Stimulated activated CD4-positive, alpha-beta T cell treated with anti-CD3 and anti-CD28 coated beads, Interleukin-1b, Interleukin-23, amount 100 ng/mL, for 1 hour (primary cell): ENCODE measurements at places on chromosomes 6 and 20.

DNA sequence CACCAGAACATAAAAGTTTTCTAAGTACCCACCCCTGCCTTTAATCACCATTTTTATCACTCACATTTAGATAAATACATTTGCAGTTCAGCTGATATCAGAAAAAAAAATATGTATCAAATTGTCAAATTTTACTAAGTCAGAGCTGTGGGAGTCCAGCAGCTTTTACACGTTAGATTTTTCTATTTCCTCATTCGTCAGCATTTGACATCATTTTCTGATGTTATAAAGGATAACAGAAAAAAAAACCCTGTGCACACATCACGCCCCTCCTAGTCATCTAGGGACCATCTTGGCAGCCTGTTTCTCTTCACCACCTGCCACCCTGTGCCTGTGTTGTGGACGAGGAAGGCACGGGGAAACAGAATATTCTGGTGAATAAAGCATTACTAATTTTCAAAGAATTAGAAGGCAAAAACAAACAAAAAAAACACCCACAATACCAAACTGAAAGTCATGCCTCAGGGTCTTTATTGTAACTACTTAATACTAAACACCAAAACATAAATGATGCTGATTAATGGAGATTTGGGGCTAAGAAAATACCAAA, 12.4 kb downstream of the B4GALT5 start:
- DNase-seq = no peak

DNA sequence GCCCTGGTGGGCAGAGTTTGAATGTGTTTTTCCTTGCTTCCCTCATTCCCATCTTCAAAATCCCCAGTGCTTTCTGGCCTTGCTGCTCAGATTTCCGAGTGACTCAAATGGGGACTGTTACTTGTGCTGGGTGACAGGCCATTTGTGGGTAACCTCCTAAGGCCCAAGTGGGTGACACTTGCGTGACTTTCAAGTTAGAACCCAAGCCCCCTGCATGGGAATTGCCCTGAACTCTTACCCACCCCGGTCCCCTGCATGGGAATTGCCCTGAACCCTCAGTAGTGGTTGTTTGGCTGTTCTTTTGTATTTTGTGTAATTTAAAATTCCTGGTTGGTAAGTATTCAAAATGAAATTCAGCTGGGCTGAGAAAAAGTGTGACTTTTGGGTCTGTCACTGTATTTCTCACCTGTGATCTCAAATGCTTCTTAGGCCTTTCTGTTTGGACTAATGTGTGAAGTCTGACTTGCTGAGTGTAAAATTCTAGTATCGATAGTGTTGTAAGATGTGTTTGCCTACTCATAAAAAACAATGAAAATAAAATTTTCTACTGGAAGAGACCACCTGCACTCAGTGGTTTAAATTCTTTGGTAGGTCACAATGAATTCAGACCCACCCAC, 12.4 kb upstream of the RBM38 start:
- DNase-seq = no peak

GRCh38 chr20:46139266-46139889, 21.3 kb downstream of the CD40 start:
- no peak for DNase-seq

DNA sequence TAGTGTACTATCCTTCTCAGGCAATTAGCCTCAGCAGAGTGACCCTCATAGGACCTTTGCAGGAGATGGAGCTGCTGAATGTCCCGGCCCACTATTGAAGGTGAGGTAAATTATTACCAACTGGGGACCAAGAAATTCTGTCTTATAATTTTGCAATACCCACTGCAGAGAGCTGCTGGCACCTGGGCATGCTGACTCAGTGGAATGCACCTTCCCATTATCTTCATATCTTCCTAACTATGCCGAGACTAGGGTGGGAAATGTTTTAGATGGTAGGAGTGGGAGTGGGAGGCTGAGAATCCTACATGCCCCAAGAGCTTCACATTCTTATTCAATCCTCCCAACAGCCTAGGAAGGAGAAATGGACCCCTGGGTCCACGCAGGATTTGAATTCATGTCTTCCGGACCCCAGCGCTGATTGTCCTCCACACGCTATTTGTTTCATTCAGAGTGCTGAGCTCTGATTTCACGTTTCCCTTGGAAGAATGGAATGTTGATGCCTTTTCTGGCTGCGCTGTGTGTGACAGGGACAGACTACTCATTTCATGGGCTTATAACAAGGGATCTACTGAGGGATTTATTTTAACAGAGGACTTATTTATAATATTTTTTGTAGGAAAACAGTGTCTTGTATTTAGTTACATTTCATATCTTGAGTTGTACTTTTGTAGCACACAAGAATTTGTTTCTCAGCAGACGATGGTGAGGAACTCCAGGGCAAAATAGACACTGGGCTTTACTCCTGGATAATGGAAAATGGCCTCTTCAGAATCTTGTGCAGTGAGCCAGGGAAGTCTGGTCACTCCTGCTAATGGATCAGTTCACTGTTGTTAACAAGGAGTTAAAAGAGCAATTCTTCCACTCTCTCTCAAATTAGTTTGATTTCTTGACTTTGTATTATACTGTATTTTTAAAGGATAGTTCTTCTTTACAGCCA, 66.4 kb downstream of the FYN start:
- DNase-seq = no peak

GRCh38 chr6:133394630-133395029, 153.5 kb downstream of the EYA4 start:
- DNase-seq = no peak

DNA sequence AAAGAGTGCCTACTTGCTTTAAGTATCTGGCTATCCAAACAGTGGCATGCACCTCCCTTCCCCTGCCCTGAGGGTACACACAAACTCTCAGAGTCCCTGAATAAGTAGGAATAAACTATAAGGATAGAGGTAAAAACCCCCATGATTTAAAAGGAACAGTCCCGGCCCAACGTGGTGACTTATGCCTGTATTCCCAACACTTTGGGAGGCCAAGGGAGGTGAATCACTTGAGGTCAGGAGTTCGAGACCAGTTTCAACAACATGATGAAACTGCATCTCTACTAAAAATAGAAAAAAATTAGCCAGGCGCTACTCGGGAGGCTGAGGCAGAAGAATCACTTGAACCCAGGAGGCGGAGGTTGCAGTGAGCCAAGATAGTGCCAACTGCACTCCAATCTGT, 22.2 kb downstream of the SAMHD1 start:
- no peak for DNase-seq

DNA sequence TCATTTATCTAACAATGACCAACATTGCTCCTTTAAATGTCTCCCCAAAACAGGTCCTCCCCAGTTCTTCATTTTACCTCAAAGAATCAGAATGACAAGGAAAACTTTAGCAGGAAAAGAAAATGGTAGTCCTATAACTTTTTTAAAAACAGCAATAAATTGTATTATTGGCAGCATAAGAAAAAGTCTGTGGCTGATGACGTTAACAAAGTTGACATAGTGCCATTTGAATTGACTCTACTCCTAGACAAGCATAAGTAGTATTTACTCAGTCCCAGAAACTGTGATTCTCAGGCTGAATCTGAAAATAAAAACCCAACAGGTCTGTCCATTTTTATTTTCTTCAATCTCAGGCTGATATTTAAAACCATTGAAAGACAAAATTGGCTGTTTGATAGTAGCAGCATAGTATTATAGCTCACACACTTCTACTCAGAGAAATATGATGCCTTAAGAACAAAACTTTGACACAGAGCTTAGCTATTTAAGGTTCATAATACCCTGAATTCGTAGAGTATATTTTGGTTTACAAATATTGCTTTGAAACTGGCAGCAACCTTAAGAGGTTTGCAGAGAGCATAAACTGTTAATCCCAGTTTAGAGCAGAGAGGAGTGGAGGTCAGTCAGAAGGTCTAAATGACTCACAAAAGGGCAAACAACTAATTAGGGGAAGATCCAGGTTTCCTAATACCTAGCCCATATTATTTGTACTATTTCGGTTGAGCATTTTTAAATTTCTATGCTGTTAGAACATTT, 35.0 kb upstream of the TENT5A start:
- no peak for DNase-seq

- no peak for DNase-seq
Measured at GRCh38 chr20:19301843-19302242, 89.4 kb downstream of the SLC24A3 start.

- DNase-seq = no peak
Measured at GRCh38 chr6:52049252-52050050, 38.0 kb downstream of the PKHD1 start.

DNA sequence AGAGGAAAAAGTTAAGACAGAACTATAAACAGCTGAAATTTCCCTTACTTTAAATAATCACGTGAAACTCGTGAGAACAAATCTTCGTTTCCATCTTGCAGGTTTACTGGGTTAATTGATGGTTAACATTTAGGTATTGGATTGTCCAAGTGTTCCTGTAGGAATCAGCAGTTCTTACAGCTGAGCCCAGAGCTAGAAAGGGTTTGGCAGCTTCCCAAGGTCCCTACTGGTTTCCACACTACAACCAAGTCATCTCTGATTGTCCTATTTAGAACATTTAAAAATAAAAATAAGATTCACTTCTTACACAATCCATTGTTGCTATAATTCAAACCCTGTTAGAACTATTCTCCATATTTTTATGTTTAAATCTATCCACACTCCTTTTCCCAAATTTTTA, 15.8 kb downstream of the MPC1 start:
- no peak for DNase-seq

DNA sequence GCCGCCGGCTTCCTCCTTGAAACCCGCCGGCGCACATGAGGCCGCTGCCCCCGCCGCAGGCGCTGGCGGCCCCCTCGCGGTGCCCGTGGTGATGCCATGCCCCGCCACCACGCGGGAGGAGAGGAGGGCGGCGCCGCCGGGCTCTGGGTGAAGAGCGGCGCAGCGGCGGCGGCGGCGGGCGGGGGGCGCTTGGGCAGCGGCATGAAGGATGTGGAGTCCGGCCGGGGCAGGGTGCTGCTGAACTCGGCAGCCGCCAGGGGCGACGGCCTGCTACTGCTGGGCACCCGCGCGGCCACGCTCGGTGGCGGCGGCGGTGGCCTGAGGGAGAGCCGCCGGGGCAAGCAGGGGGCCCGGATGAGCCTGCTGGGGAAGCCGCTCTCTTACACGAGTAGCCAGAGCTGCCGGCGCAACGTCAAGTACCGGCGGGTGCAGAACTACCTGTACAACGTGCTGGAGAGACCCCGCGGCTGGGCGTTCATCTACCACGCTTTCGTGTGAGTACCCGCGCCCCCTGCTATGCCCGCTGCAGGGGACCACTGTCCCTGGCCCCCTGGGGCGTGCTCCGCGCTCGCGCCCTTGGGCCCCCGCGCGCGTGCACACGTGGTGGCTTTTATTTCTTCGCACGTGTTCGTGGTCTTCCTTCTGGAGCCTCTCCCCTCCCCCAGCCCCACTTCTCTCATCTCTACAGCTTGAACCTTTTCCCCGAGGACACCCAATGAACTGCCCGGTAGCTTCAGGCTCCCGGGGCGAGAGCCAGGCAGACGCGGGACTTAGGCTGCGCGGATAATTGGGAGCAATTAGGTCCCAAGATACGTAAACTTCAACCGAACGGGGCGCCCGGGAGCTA, 453 bp downstream of the KCNQ5 start:
- DNase-seq = peak; percentile 33

DNA sequence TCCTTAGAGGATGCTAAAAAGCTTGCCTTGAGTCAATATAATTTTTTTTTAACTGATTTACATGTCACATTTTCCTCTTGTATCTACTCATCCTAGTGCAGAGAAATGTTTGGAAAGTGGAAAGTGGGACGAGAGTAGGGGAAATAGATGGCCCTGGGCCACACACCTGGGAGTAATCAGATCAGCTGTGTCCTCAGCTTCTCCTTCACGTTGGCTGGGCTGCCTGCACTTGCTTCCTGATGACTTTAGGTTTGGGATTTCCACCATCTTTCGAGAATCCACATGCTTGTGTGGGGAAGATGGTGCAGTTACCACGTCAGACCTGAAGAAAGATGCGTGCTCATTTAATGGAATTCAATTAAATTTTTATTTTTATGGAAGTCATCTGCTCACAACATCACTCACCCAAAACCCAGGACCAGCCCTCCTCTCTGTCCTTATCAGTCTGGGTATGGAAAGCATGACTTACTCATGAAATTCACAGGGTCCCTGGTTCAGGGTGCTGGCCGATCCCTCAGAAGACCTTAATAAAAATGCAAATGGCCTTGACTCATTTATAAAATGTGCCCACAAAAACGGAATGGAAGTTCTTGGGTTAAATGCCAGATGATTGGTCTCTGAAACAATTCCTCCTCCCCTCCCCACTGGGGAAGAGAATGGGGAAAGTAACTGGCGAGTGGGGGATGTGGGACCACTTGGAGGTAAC, 74.5 kb upstream of the TIAM2 start:
- no peak for DNase-seq

DNA sequence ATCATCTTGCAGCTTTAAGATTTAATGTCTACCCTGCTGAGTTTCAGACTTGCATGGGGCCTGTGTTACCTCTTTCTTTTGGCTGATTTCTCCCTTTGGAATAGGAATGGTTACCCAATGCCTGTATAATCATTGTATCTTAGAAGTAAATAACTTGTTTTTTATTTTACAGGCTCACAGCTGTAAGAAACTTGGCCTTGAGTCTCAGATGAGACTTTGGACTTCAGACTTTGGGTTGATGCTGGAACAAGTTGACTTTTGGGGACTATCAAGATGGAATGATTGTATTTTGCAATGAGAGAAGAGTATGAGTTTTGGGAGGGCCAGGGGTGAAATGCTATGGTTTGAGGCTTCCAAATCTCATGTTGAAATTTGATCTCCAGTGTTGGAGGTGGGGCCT, 34.9 kb upstream of the CAP2 start:
- no peak for DNase-seq

GRCh38 chr20:62015540-62016288, 50.0 kb downstream of the TAF4 start:
- DNase-seq = no peak

DNA sequence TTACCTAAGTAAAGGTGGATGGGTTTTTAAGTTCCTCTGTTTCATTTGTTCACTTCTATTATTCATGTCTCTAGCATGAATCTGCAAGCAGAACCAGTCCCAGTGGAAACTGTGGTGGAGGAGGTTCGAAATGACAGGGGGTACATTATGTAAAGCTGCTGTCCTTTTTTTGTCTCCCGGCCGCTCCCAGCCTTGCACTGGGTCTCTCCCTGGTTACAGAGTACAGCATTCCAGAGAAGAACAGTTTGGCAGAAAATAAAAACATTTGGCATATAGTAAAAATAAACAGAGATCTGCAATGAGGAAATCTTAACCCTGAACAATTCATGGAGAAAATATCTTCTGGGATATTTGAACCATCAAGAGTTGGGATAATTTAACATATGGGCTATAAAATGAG, 34.6 kb upstream of the TAGAP start:
- no peak for DNase-seq

DNA sequence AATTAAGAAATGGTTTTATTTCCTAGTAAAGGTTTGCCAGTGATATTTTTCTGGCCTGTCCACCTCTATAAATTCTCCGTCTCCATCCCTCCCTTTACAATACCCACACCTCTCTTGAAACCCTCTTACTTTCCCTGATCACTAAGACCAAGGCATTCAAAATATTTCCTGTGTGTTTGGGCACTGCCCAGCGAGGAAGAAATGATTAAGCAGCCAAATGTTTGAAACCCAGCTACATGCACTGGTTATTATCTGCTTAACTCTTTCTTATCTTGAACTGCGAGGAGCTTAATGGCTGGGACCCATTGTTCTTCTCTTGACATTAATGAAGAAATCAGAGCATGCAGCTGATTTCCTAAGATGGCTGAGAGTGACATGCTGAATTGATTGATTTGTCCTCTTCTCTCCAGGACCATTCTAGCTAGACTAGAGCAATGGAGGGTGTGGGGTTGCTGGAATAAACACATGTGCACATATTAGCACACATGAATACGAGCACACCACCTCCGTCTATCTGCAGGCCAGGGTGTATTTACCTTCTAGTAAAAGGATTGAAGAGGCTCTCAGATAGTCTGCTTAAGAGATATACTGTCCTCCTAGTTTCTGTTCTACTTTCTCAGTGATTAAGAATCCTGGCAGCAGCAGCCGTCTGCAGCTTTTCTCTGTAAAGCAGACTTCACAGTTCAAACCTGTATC, 46.1 kb upstream of the PRDM1 start:
- DNase-seq = no peak
